Fibroblast of villous mesenchyme (primary cell): ENCODE measurements at places on chromosomes 7 and 10. TPM values are rescaled to one million over a fixed set of nuclear protein-coding genes. Genes with fewer than 3 reads are reported as not detected.

The VPS50 gene
- 28.3 and 45.8 TPM in 2 replicates for total RNA-seq

The TEX47 gene
- total RNA-seq, result not detected in 2 replicates

The MMP21 gene
- not detected in 2 replicates for total RNA-seq

GRCh38 chr7:85699482-85699881 is 512.6 kb upstream of the SEMA3D start:
- DNase-seq, result no peak

GRCh38 chr10:85003083-85003482 is 674.7 kb downstream of the CCSER2 start:
- DNase-seq, result no peak

GRCh38 chr7:85750454-85750949 is 563.6 kb upstream of the SEMA3D start:
- DNase-seq, result peak; percentile 25

DNA sequence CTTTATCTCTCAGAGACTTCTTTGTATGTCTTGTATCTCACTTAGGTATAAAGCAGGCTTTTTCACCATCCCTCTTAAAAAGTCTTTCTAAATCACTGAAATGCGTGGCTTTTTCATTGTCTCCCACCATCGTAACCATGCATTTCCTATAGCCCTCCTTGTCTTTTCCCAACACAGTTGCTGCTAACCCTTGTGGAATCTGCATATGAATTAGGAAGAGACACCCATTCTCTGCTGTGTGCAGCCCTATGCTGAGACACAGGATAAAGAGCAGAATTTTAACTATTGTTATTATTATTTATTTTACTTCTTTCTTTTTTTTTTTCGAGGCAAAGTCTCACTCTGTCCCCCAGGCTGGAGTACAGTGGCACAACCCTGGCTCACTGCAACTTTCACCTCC is 804.3 kb upstream of the COBL start:
- DNase-seq, result no peak

DNA sequence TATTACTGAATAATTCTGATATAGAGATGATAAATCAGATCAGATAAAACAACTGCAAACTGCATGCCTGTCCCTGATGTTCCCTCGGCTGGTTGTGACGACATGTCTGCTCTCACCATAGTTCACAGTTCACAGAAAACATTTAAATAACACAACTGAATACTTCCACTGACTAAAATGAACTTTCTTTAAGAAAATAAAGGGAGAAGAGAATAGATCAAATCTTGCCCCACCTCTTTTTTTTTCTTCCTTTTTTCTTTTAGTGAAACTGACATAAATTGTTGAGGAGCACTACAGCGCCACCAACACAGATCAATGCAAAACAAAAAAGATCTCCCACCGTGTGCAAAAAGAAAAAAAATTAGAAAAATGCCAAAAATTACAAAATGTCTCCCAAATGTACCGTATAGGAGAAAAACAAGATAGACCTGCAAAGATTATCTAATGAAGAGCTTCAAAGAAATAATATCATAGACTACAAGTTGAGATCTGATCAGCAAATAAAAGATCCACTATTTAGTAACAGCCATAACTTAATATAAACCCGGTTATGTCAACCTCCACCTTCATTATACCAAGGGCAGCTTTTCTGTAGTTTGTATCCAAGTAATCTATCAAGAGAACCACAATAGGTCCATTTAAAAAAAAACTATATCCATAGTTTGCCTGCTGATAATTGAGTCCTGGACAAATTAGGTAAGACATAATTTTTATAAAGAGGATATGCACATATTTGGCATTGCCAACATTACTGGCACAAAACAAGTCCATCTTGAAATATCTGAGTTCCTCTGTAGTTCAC is 30.7 kb upstream of the EPC1 start:
- DNase-seq, result peak; percentile 52

GRCh38 chr7:96236198-96237039 is 85.5 kb downstream of the SLC25A13 start:
- peak; percentile 97 for DNase-seq

- DNase-seq, result peak; percentile 27
These were observed 223.7 kb downstream of the LHFPL3 start for GRCh38 chr7:104552102-104552501.

- peak; percentile 43 for DNase-seq
These were observed 41.5 kb upstream of the KMT2E start for GRCh38 chr7:104972500-104972899.

DNA sequence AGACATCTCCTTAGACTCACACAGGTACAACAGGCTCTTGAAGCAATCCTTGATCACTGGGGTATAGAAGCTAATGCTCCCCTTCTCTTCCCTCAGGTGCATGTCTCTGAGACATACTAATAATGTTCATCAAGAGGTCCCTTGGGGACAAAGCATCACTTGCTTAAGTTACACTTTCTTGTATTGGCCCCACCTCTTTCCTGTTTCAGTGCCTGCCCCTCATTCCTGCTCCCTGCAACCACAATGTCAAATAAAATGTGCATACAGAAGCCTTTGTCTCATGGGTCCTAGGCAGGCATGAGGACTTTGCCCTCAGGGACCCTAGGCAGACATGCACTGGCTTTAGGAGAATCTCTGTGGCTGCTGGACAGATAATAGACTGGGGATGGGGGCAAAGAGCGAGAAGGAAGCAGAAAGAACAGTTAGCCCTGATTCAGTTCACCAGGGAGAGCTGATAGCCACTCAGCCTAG is 175.0 kb upstream of the NPY start:
- no peak for DNase-seq

GRCh38 chr7:157797361-157797760 is 460.6 kb downstream of the DNAJB6 start:
- no peak for DNase-seq
